ENCODE measurements at places on chromosomes 2 and 18. TPM values are rescaled to one million over a fixed set of nuclear protein-coding genes. Genes with fewer than 3 reads are reported as not detected.

The EPB41L5 gene
- 19.0 TPM for total RNA-seq

The SEPTIN2 gene
- 254 TPM for total RNA-seq

The ABCG5 gene
- not detected for total RNA-seq

The SF3B6 gene
- 180 TPM for total RNA-seq

The SLC11A1 gene
- total RNA-seq, result 0.09 TPM

The NCKAP5 gene
- not detected for total RNA-seq

DNA sequence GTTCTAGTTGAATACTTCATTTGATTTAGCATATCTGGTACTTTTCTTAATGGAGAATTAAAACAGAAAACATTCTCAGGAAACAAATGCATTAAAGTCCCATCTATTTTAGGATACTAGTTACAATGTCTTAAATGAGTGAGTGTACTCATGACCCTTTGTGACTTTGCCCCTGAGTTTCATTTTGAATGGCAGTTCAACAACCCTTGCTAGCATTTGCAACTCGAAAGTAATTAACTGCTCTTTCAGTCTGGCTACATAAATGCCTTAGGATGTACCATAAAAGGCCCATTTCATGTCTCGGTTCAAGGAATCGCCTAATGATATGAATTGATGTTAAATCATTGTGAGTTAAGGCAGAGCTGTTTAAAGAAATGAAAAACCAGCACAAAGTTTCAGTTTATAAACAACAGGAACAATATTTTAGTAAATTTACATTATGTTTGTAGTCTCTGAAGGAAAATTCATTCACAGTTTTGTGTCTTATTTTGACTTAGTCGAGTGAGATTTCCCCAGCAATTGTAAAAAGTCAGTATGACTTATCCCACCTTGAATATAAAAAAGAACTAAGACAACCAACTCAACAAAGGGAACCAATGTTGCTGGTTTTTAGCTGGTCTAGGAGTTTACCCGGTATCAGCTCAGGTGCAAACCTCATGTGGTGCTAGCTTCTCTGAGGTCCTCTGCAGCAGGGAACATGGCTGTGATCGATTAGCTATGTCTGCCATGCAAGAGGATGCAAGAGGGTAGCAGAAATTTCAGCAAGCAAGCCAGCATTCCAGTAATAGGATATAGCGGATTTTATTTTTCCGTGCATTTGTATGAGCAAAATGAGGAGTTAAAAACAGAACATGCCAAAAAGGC lies 386.2 kb downstream of the PTPRM start:
- DNase-seq, result no peak
- no peak overlapping the region for H3K4me3 ChIP-seq
- peaks cover 18% of the 10 kb centered on the region for H3K36me3 ChIP-seq
- no peak overlapping the region for H3K27ac ChIP-seq
- H3K4me1 ChIP-seq, result peaks cover 25% of the 10 kb centered on the region

DNA sequence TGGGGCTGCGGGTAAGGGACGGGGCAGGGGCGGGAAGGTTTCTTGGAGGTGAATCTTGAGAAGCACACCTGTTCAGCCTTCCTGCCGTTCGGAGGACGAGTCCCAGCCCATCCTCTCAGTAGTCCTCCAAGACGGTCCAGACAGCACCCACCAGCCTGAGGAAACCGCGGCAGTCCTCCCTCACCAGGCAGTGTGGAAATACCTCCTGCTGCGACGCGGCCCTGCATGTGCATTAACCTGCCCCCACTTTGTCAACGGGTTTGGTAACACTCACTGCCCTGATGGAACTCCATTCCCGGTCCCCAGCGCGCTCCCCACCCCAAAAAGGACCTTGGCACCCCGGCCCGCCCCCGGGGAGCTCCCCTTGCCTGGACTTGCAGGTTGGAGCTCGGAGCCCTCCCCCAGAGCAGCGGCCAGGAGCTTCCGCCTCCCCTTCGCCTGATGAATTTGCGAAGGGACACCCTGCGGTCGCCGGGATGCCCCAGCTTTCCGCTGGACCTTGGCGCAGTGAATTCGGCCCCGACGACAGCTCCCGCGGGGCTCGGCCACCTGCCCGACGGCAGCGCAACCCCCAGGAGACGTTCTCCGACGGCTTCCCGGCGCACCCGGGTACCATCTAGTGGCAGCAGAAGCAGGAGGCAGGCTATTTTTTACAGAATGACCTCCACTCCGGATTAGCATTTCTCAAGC lies 31.5 kb downstream of the ACVR1C start:
- H3K27me3 ChIP-seq, result peaks cover 77% of the 10 kb centered on the region
- no peak overlapping the region for H3K4me3 ChIP-seq
- no peaks in the 10 kb centered on the region for H3K4me1 ChIP-seq
- no peak for DNase-seq
- no peaks in the 10 kb centered on the region for H3K36me3 ChIP-seq

- no peaks in the 10 kb centered on the region for H3K36me3 ChIP-seq
- H3K27me3 ChIP-seq, result peaks cover 53% of the 10 kb centered on the region
- H3K4me1 ChIP-seq, result no peaks in the 10 kb centered on the region
Measured at GRCh38 chr2:169193618-169194017, 124.3 kb downstream of the DHRS9 start.

DNA sequence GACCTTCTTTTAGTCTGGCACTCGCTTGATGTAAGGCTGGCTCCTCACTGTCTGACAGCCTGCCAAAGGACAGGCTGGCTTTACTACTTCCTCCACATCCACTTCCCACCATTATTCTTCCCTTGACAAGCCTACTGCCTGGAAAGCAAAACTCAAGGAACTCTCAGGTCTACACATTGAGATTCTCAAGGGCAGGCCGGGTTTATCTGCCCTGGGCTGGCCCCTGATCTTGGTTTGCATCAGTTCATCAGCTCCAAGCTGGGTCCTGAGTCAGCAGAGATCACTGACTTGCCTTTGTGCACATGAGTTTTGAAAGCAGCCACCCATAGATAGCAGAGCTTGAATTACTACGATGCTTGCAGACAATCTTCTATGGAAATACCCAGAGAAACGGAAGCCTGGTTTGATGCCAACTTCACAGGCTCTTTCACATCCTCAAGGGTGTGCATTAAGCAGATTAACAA lies 53.9 kb downstream of the KCTD18 start:
- H3K27me3 ChIP-seq, result no peaks in the 10 kb centered on the region
- no peak overlapping the region for H3K4me3 ChIP-seq
- DNase-seq, result no peak
- H3K4me1 ChIP-seq, result peaks cover 10% of the 10 kb centered on the region
- peaks cover 6% of the 10 kb centered on the region for H3K36me3 ChIP-seq
- no peak overlapping the region for H3K27ac ChIP-seq

GRCh38 chr2:141341444-141341843 lies 789.4 kb downstream of the LRP1B start:
- peaks cover 41% of the 10 kb centered on the region for H3K27me3 ChIP-seq
- no peaks in the 10 kb centered on the region for H3K36me3 ChIP-seq
- peaks cover 5% of the 10 kb centered on the region for H3K4me1 ChIP-seq
- H3K27ac ChIP-seq, result no peak overlapping the region
